ENCODE measurements at places on chromosomes 7 and 10.

DNA sequence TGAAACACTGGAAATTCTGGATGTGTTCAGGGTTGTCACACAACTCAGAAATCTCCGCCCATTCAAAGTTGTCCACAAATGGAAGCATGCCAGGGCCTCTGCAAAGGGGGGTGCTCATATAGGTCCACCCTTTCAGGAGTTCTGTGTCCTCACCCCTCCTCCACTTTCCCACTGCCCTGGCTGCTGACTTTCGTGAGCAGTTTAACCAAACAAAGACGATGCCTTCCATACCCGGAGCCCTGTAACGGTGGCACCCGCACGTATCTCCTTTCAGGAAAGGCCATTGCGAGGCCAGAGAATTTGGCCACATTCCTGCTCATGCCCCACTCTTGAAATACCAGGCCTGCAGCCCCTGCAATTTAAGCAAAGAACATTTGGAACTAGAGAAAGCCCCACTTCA lies 1.4 kb downstream of the CPXM2 start:
- no peak for DNase-seq

DNA sequence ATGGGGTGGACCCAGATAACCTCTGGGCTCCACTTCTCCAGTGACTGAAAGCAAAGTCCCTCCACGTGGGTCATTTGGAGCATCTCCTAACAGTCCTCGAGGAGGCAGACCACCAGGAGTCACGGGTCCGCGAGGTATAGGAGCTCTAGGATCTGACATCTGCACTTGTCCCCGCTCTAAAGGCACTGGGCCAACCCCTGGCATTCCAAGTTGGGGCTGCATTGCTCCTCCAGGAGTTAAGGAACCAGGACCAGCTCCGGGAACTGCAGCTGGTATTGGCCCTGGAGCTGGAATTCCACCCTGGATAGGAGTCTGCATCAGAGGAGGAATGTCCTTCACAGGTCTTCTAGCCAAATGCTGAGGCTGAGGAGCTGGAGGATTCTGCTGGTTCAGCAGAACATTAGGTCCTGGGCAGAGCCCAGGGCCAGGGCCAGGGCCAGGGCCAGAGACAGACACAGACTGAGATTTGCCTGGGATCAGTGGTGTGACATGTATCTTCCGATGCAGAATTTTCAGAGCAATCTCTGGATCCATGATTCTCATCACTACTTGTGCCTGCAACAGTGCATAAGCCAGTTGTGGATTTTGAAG lies 827 bp downstream of the CSTF2T start:
- no peak for DNase-seq

- DNase-seq = no peak
Measured at GRCh38 chr7:35353481-35353880, 99.6 kb upstream of the TBX20 start.

DNA sequence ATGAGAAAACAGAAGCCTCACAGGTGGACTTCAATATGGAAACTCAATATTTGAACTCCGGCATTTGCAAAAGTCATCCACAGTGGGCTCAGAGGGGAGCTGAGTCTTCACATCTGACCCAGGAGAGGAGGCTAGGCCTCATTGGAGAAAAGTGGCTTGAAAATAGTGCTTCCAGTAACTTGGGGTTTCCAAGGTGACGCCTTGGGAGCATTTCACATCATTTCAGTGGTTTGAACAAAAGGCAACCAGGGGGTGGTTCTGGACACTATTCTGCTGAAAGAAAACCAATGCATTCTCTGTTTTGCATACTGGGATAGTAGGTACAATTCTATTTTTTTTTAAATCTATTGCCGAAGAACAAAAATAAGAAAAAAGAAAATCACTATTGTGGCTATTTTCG lies 599.2 kb upstream of the POM121L12 start:
- no peak for DNase-seq

DNA sequence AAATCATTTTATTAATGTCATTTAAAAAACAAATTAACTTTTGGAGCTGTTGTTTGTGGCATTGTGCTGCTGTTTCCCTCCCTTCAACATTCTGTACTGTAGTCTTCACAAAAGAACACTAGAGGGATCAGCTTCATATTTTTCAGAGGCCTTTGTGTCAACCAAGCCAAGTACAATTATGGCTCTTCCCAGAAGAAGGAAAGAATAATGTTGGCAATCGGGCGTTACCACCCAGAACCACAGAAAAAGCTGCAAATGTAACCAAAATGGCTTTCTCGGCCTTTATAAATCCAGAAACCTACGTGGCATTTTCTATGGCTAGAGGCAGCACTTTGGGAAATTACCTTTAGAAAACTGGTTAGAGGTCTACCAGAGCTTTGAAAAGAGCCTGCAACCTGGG lies 98.8 kb upstream of the COL1A2 start:
- DNase-seq = no peak

DNA sequence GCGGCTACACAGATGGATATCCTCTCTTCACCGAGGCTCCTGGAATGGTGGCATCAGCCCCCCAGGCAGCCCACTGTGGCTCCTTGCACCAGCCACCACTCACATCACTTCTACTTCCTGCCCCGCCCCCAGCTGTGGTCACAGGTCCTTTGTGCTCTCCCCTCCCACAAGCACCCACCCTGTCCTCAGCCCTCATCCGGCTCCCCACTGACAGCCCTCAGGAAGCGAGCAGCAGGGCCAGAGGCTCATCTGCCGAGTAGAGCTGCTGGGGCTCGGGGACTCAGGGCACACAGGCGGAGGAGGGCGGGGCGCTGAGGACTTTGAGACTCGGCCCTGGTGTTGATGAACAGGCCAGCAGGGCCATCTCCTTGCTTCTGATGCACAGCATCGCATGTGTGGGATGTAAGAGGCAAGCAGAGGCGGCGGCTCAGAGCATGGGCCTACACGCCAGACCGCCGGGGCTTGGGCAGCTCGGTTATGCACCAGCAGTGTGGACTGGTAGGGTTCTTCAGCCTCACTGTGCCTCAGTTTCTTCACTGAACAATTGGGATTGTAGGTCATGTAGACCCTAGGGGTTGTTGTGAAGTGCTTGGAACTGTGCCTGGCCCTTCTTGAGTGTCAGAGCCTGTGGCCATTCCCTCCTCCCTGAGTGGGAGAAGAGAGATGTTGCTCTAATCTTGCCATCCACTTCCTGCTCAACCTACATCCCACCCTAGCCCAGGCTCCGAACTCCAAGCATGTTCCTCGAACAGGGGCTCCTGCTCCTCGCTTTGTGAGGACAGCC lies at the start of gene PRF1:
TSS of gene PRF1 (minus strand) at position 77 of the 784 bp plus-strand sequence. CDS start 1,839 bp downstream, outside the sequence.
- DNase-seq = no peak

DNA sequence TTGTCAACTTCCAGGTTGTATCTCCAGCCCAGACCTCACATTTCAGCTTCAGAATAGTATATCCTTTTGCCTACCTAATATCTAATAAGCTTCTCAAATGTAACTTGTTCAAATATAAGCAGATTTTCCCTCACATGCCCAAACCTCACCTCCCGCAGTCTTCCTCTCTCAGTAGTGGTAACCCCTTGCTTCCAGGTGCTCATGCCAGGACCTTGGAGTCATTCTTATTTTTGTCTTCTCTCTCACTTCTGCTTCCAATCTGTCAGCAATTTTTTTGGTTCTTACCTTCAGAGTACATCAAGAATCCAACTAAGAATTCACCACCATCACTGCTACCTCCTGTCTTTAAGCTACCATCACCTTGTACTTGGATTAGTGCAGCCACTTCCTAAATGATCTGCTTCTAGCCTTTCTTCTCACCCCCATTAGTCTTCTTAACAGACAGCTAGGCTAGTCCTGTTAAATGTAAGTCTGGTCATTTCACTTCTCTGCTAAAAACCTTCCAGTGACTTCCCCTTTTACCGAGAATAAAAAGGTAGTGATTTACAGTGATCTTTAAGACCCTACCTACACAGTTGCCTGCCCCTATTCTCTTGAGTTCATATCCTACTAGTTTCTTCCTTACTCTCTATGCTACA lies 14.0 kb downstream of the ANKIB1 start:
- peak; percentile 48 for DNase-seq

DNA sequence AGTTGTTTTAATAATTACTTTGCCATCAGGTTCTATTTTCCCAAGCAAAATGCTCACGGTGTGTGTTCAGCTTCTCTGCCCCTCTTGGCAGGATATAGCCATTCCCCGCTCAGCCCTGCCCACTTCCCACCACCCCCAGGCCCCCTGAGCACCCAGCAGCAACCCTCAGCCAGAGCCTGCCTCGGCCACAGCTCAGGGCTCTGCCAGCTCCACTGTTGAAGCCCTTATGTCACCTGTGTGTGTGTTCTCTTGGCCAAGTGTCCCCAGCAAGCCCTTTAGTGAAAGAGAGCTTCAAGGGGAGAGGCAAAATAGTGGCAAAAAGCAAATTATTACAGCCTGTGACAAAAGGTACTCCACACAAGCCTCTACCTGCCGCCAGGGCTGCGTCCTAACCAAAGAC lies 275.3 kb downstream of the ADARB2 start:
- DNase-seq = no peak

- DNase-seq = no peak
Measured at GRCh38 chr7:135771961-135772638, 23.5 kb upstream of the FAM180A start.

DNA sequence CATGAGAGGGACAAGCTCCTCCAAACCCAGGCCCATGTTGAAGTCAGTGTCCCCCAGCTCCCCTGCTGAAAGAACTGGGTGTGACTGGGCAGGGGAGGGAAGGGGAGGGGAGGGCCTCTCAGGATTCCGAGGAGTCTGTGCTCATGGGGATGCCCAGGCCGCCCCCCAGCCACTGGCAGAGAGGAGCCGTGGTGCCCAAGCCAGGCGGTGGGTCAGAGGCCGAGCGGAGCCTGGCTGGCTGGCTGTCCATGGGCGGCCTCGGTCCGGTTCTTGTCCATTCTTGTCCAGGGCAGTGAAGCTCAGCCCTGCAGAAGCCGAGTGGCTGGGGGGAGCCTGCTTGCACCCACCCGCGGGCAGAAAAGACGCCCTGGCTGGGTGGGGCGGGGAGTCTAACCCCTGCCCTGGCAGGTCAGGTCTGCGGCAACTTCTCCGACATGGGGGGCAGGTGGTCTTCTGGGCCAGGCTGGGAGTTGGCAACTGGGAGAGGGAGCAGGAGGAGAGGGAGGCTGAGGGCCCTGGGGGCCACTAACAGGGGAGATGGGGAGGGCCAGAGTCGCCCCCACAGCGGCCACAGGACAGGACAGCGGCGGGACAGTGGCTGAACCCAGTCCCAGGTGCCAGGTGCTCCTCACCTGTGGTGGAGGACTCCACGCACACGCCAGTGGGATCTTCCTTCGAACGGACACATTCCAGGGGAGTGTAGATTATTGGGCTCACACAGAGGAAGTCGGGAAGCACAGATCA lies 54.1 kb downstream of the FOXL3 start:
- no peak for DNase-seq

DNA sequence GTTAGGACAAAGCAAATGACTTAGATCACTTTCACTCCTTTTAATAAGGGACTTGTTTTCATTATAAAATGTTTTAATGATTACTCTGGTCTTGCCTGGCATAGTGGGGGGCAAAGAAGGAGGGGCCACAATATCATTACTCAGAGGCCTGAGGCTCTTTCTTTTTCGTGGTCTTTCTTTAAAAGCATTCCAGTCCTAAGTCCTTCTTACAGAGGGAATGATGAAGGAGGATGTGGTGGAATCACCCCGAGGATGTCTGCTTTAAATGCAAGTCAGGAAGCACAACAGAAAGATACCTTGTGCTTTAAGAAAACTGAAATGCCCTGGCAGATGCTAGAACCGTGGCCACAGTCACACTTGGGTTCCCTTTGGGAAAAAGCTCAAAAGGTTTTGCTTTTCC lies 379.1 kb downstream of the INHBA start:
- DNase-seq = no peak

- no peak for DNase-seq
Measured at GRCh38 chr10:87794285-87794684, 23.7 kb downstream of the ATAD1 start.

DNA sequence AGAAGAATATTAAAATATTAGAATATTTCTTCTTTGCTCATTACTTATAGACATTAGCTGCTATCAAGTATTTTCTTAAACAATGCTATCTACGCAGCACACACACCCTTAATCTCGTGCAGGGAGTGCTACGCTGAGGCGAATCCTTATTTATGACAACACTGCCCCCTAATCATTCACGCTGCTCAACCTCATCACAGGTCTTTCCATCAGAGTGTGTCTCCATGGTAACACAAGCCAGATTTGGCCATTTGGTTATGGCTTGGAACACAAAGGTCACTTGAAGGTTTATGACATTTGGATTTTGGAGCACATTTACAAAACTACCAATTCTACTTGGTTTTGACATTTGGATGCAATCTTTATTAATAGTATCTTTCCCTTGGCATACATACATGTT lies 45.4 kb upstream of the MYO3A start:
- DNase-seq = no peak

DNA sequence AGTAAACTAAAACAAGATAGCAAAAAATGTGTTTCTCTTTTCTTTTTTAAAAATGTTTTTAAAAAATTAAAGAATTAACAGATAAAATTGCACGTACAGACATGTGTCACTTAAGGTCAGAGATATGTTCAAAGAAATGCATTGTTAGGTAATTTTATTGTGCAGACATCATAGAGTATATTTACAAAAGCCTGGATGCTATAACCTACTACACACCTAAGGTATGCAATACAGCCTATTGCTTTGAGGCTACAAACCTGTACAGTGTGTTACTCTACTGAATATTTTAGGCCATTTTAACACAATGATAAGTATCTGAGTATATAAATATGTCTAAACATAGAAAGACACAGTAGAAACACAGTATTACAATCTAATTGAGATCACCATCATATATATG lies 253.1 kb downstream of the PRKG1 start:
- no peak for DNase-seq

DNA sequence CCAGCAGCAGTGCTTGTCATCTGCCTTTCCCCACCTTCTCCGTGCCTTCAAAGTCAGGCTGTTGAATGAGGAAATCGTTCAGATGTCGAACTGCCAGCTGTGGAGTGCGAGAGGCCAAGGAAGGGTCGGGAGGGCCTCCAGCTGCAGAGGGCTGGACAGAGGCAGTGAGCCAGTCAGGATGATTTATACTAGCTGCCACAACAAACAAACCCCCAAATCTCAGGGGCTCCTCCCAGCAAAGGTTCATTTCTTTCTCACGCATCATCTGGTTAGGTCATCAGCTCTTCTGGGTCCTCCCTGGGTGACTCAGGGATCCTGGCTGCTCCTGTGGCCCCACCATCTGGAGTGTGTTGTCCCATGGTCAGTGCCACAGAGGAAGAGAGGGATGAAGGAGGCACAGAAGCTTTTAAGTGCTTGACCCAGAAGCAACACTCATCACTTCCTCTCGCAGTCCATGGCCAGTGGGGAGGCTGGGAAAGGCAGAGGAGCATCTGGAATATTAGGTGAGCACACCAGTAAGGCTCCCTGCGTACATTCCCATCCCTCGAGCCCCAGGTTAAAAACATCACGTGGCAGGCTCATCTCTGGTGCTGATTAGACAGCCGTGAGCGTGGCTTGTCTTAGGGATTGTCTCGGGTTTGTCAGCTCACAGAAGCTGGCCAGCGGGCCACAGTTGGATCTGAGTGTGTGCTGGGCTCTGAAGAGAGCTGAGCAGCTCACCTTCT lies 140.7 kb downstream of the RGS10 start:
- no peak for DNase-seq

DNA sequence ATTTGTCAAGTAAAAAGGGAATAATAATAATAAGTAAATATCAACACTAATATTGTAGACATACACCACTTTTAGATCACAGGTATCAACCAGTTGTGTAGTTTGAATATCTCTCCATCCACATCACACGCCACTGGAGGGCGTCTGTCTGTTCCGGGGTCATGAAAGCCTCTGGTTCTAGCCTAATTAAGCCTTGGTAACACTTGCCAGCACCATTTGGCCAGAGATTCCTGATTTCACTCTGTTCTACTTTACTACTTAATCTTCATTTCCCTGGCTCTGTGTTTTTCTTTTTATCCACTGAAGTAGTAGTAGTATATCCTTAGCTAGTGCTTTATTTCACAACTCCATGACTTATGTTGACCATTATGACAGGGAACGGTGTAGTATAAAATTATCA lies 285.6 kb upstream of the POM121L12 start:
- peak; percentile 31 for DNase-seq

Measured in RPMI8226 (cell line).